Stimulated activated CD8-positive, alpha-beta memory T cell treated with anti-CD3 and anti-CD28 coated beads, Interleukin-12 subunit alpha, Interleukin-12 subunit beta, amount 100 ng/mL, for 4 hours (primary cell): ENCODE measurements at places on chromosomes 7 and 10.

- no peak for DNase-seq
These were observed 60.5 kb downstream of the GTF2IRD1 start for GRCh38 chr7:74514131-74514591.

- no peak for DNase-seq
These were observed 27.8 kb downstream of the CELF2 start for GRCh38 chr10:11045487-11045886.

DNA sequence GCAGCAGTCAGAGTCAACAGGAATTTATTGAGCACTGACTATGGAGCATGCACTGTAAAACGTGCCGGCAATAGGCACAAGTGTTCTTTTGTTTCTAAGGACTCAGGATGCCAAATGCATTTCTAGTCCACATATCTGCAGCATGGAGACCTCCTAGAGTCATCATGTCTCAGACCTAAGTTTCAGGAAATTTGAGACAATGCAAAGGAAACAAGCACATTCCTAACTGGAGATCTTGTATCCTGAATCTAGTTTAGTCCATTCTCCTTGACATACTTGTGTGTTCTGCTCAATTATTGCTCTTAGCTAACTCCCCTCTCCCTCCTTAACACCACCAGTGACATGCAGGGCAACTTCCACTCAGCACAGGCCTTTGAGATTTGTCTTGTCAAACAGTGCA is 173.2 kb downstream of the ZNF438 start:
- no peak for DNase-seq

DNA sequence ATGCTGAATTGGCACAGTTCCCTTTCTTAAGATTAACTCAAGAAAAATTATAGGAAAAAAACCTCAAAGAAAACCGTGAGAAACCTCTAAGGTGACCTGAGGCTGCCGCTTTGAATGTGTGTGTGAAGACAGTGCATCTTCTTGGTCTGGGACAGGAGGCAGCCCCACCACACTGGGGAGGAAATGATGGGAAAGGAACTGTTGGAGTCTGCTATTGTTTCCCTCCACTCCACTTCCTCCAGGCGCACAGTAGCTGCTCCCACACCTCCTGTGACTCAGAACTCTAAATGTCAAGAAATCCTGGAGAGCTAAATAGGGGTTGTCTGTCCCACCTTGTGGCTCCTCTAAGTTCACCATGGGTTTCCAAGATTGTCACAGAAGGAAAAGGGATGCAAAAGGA is 179.4 kb downstream of the PDE1C start:
- DNase-seq: no peak

- no peak for DNase-seq
These were observed 17.5 kb downstream of the CCNY start for GRCh38 chr10:35353805-35354204.

DNA sequence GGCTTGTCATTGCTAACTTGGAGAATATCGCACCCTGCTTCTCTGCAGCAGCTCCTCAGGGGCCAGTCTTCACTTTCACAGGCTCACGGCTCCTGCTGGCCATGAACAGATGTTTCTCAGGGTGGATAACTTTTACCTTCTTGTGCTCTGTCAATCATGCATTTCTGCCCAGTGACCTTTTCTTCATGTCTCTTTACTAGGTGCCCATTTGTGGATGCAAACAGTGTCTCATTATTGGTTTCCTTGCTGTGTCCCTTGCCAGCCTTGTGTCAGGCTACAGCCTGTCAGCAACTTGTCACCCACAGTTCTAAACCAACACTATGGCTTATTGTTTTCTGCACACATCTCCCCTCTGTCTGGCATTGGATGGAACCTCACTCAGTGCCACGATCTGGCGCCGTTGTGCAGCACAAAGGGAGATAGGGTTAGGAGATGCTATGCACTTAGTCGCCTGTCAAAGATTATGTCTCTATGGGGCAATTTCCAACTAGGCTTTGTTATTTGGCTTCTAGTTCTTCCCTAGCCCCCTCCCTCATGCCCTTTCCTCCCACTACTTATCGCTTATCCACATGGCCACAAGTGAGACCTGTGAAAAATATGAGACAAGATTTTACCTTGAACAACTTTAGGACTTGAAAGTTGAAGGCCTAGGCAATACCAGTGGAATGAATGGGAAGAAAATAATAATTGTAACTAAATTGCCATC is 45.7 kb upstream of the NXPH1 start:
- no peak for DNase-seq

GRCh38 chr7:79037001-79037400 is 416.5 kb downstream of the MAGI2 start:
- DNase-seq: no peak

GRCh38 chr10:132714096-132714985 is 71.6 kb downstream of the NKX6-2 start:
- DNase-seq: no peak

DNA sequence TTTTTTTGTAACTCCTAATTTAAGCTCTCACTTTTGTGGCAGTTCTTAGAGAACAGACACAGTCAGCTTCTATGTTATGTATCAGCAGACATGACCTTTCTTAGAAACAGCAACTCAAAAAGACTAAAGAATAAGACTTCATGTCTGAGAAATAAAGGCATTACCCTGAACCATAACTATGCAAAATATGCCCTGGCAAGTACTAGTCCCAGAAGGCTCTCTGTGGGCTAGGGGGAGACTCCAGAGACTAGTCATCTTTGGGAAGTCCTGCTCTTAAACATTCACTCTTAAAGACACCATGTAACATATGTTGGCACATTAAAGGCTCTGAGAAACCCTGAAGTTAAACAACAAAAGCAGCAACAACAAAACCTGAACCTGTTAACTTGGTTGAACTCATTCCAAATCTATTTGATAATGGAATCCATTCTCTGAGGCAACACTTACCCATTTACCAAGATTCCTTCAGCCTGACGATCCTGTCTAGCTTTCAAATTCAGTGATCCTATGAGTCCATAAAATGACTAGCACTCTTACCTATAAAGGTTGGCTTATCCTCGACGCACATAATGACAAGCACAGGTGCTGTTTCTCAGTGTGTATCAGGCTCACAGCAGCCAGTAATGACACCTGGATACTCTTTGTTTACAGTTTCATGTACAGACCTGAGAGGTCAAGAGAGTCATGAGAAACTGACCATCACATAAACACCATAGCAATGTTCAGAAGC is 62.3 kb downstream of the OSBPL3 start:
- no peak for DNase-seq

GRCh38 chr7:158586499-158587161 is 993 bp downstream of the PTPRN2 start:
- DNase-seq: no peak

DNA sequence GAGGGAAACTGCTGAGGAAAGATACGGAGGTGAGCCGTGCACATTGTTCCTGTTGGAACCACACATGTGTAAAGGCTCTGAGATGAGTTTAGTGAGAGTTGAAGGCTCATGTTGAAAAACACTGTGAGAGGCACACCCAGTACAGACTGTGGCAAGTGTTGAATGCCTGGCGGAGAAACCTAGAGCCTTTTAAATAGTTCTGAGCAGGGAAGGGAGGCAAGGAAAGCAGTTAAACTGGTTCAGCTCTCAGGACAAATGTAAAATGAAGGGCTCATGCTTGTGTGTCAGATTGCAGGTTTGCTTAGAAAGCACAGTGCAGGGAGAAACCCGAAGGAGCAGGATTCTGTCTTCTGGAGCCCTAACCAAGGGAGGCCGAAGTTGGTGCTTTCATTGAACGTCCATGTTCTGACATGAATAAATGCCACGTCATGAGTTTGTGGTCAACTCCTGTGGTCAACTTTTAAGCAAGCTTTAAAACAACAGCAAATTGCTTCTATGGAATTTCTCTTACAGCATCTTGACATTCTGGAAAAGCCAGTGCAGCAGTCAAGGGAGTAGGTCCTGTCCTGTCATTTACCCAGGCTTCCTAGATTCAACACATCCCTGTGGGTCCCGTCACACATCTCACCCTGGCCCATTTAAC is 650.9 kb upstream of the GALNT17 start:
- no peak for DNase-seq
